Activated CD4-positive, alpha-beta T cell treated with anti-CD3 and anti-CD28 coated beads for 4 hours (primary cell): ENCODE measurements at places on chromosomes 5 and 9.

DNA sequence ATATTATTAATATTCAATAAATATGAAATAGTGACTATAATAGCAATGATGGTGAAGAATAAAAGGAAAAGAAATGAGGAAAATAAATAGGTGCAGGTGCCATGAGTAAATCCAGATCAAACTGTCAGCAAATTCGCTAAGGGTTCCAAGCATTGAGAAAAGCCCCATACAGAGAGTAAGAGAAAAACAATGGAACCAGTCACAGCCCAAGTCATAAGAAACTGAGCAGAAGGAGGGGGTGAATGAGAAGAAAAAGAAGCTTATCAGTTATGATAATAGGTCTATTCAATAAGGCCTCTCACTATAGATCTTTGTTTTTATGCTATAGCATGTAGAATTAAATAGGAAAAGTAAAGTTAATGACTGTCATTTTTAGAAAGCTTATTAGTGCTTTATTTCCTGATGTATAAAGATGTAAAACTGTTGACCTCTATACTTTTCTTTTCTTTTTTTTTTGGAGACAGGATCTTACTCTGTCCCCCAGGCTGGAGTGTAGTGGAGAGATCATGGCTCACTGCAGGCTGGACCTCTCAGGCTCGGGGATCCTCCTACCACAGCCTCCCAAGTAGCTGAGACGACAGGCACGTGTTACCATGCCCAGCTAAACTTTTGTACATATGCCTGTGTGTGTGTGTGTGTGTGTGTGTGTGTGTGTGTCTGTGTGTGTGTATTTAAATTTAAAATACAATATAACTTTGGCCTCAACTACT, 72.4 kb downstream of the FYB1 start:
- no peak for DNase-seq

DNA sequence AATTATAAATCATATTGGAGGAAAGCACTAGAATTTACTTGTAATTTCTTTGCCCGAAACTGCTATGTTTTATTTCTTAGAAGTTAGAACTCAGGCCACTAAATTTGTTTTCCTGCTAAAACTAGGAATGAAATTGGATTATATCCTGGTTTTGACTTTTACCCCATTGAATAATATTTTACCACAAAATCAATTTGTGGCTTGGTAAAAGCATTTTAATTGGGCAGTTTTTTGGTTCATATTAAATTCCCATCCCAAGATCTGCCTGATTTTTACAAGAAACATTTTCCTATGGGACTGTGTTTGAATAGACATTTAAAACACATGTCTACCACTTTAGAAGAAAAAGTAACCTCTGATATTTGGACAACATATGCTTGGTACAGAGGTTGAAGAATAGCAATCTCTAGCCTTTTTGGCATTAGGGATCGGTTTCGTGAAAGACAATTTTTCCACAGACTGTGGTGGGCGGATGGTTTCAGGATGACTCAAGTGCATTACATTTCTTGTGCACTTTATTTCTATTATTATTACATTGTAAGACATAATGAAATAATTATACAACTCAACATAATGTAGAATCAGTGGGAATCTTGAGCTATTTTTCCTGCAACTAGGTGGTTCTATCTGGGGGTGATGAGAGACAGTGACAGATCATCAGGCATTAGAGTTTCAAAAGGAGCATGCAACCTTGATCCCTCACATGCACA, 565.6 kb downstream of the PRR16 start:
- DNase-seq: no peak

GRCh38 chr9:20408513-20408912, 213.8 kb downstream of the MLLT3 start:
- DNase-seq: no peak

DNA sequence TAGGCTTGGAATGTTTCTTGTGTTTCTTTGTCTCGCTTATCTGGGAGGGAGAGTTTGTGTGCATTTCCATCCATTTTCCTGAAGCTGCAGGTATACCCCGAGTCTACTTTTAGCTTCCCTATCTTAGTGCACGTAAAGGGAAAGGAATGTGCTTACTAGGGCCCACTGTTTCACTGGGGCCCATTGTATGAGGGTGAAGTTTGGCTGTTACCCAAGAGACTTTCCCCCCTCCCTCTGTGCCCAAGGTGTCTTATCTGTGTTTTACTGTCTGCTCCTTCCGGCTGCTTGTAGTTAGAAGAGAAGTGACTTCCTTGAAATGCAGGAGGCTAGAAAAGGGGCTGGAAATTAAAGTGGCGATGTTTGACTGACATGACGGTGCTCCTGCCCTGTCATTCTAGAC, 12.1 kb upstream of the BTNL3 start:
- no peak for DNase-seq

DNA sequence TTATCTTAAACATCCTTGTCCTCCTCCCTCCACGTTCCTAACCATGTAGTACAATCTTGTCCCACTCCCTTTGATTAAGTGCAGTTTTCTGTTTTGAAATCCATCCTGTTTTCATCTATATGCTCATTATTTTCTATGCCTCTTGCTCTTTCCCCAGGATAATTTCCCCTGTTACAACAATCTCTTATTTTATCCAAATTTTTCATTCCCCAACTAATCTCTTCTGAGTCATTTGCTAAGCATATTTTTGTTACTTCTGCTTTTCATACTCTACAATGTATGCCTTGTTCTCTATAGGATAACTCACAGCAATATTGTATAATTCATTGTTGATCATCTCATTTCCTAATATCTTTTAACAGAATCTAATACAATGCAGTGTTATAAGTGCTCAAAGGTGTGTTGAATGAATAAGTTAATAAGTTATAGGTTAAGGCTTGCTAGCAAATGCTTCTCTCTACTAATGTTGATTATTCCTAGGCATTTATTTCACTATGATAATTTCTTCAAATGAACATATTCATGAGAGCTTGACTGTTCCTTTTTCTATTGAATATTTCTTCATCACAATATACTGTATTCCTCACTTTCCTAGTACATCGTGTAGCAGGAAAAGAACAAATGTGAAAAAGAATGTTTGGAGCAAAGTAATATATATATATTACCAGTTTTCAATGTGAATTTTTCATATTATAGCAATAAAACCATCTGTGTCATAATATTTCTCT, 1.5 kb downstream of the OMD start:
- no peak for DNase-seq

- DNase-seq: no peak
Observed at GRCh38 chr5:153883854-153884611, 154.7 kb downstream of the FAM114A2 start.

- no peak for DNase-seq
Observed at GRCh38 chr5:5360941-5361520, 61.4 kb upstream of the ICE1 start.

DNA sequence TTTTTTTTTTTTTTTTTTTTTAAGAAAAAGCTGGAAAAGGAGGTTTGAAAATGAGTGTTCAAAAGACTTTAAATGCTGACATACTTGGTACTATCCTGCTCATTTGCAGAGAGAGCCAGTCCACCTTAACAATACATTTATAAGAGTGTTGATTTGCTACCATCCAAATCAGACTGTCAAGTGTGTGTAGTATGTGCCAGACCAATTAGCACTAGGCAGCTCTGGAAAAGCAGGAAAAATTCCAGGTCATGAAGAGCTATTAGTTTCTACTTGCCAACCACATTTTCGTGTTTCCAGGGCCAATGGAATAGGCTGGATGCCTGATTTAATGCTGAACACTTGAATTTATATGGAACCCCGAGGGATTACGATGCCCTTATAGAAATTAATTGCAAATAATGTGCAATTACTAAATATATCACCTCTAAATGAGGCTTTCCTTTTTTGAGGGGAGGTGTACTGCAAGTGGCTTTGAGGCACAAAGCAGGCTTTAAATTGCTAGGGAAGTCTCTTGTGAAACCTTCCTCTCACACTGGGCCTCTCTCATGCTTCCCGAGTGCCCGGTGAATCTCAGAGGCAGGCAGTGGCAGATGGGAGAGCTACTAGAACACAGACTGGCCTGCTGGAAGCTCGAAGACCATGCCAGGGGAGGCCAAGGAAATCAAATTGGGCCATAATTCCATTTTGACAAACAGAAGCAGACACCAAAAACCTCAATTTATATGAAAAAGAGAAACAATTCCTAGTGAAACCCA, 178.7 kb downstream of the PPP2R2B start:
- no peak for DNase-seq

GRCh38 chr5:151183456-151184245, 26.1 kb upstream of the ANXA6 start:
- DNase-seq: no peak

GRCh38 chr5:180873615-180874520, 12.8 kb upstream of the ZFP62 start:
- DNase-seq: no peak

- no peak for DNase-seq
Observed at GRCh38 chr9:118985851-118986250, 383.4 kb downstream of the BRINP1 start.

DNA sequence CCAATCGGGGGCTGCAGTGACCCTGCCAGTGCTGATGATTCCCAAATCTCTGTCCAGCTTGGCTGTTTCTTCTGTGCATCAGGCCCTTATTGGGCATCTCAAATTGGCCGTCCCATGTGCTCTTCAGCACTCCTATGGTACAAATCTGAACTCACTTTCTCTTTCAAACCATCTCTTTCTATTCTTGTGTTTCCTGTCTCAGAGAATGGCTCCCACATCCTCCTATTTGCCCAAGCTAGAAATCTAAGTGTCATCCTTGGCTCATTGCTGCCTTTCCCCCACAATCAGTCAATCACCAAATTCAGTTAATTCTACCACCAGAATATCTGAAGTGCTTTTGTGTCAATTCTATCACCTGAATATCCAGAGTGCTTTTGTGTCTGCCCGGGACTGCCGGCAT, 336.6 kb downstream of the CWC27 start:
- DNase-seq: no peak

- DNase-seq: peak; percentile 32
Observed at GRCh38 chr5:180689071-180689694, 39.8 kb upstream of the FLT4 start.

DNA sequence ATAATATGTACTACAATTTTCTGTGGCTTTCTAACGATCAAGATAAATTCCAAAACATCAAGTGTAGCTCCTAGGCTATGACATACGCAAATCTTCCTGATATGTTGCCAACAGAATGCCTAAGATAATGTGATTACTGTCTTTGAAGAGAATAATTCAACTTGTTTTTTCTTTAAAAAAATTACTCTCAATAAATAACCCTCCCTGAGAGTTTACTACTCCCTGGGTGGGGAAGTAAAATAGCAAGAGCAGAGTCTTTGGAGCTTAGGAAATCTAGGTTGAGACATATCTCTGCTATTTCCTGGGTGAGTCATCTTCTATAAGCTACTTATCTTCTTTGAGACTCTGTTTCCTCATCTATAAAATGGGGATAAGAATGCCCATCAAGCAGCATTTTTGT, 201.2 kb downstream of the ACTL7B start:
- no peak for DNase-seq

- no peak for DNase-seq
Observed at GRCh38 chr9:29319736-29320513, 1746.6 kb upstream of the C9orf72 start.

DNA sequence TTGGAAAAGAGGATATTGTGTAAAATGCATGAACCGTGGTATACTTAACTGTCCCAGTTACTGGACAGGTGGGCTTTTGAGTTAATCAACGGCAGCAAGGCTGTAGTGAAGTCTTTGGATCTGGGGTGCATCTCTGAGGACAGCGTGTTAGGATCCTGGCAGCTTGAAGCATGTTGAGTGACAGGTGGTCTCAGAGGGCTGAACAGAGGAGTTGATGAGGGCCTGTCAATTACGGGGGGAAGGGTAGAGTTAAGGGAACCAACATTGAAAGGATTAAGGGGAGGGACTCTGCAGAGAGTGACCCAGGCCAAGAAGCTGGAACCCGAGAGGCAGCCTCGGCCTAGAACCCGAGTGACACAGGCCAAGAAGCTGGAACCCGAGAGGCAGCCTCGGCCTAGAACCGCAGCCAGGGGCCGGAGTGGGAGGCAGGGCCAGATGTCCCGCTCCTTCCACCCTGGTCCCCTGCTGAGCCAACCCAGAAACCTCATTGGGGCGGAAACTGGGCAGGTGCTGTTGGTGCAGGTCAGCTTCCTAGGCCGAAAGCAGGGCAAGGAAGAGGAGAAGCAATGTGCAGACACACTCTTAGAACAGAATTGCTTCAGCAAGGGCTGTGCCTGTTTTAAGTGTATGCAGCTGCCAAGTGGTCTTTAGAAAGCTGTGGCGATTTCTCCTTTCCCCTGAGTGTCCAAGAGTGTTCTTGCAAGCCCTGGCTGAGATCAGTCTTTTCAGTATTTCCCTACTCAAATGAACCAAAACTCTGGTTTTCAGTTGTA, 62.0 kb downstream of the ANKRD33B start:
- no peak for DNase-seq

DNA sequence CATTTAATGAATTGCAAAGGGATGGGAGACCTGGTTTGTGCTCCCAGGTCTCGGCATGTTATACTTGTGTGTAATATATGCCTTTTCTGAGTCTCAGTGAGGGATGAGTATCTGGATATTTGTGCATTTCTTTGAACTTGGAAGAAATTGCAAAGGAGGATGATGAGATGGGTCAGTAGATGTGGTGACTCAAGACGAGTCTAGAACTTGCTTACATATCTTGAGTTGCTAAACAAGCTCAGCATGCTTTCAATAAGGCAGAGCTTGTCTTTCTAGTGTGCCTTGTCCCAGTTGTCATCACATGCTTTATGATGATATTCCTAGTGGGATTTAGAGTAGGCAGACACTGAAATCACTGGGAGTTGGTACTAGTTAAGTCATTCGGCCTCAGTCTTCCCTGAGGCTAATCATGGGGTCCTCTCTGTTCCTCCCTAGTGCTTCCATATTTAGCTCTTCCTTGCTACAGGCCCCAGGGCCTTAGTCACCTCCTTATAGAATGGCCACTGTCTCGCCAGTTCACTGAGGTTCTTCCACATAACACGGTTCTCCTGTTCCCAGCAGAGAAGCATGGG, 222.3 kb downstream of the ARRDC3 start:
- no peak for DNase-seq

- DNase-seq: no peak
Observed at GRCh38 chr9:122875523-122875922, 29.6 kb downstream of the RC3H2 start.

DNA sequence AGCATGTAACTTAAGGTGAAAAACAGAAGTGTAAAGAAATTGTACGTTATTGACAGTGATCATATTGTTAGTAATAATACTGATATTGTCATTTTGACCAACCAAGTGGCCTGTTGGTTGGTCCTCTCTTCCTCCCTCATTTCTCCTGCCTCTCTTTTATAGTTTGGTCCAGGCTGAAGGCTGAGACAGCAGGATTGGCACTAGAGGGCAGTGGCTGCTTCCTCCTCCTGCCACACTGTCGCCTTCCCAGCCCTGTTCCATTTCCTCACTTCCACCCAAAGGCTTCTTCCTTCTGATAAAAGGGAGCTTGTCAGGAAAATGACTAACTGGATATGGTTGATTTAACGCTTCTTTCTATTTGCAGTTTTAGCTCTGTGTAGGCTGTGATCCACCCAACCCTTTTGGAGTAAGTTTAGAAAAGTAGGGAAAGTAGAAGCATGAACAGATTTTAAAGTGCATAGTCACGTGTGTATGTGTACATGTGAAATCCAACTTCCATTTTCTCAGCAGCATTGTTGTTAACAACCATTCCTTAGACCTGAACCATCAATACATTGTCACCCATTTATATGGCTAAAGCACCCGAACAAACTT, 35.6 kb downstream of the PTCD2 start:
- DNase-seq: no peak

DNA sequence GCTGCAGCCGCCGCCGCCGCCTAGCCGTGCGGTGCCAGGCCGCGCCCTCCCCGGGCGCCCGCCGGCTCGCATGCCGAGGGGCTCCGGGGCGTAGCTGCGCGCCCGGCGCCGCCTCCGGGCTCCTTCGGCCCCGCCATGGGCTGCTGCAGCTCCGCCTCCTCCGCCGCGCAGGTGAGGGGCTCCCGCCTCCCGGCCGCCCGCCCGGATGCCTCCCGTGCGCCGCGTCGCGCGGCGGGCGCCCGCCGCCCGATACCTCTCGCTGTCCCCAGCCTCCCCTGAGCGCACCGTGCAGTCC, 230 bp downstream of the SLC44A1 start:
- DNase-seq: no peak
